ENCODE measurements at places on chromosomes 5 and 9. TPM values are rescaled to one million over a fixed set of nuclear protein-coding genes. Genes with fewer than 3 reads are reported as not detected.

Gene HMCN2
- total RNA-seq, result 0.06 TPM

Gene KIF3A
- total RNA-seq, result 12.2 TPM

Gene RANBP3L
- 0.31 TPM for total RNA-seq

Gene SAXO1
- total RNA-seq, result under 0.01 TPM

Gene LEAP2
- total RNA-seq, result 0.06 TPM

Gene ADAMTSL2
- 0.79 TPM for total RNA-seq

Gene THBS4
- 1.3 TPM for total RNA-seq

Gene TPPP
- total RNA-seq, result 0.93 TPM

Gene PRDM9
- not detected for total RNA-seq

Gene LCN2
- not detected for total RNA-seq

Gene OR1L6
- total RNA-seq, result not detected

Gene ANKRD34B
- not detected for total RNA-seq

Gene GCNT1
- total RNA-seq, result 44.9 TPM

Gene HRCT1
- 2.2 TPM for total RNA-seq

Gene CA9
- total RNA-seq, result not detected

Gene PCDHGB5
- 21.0 TPM for total RNA-seq

Gene SHOC1
- total RNA-seq, result not detected

Gene RAD50
- total RNA-seq, result 32.2 TPM

Gene ATG12
- 34.9 TPM for total RNA-seq

Gene DNAH5
- 0.13 TPM for total RNA-seq

Gene N4BP3
- 1.5 TPM for total RNA-seq

Gene CYSRT1
- total RNA-seq, result 0.87 TPM

Gene CARTPT
- not detected for total RNA-seq

Gene OTULINL
- total RNA-seq, result not detected

Gene AHRR
- total RNA-seq, result 28.8 TPM

Gene OR2V1
- not detected for total RNA-seq

Gene DAB2IP
- 36.7 TPM for total RNA-seq

Gene BARHL1
- total RNA-seq, result not detected

Gene PHF24
- 0.13 TPM for total RNA-seq

Gene ADAMTS16
- total RNA-seq, result not detected

Gene IGFBPL1
- total RNA-seq, result not detected

Gene DAB2
- 249 TPM for total RNA-seq

Gene CCNO
- total RNA-seq, result 0.40 TPM

Gene FGF18
- total RNA-seq, result 0.12 TPM

Gene PCDHGA8
- total RNA-seq, result 2.2 TPM

Gene TSSK1B
- 0.13 TPM for total RNA-seq

Gene RASEF
- 0.06 TPM for total RNA-seq

Gene ADAMTS12
- 5.3 TPM for total RNA-seq

Gene TLX3
- not detected for total RNA-seq

Gene FOXD4L6
- total RNA-seq, result not detected

Gene ANKRD33B
- 10.4 TPM for total RNA-seq

Gene DAPK1
- total RNA-seq, result 28.4 TPM

Gene TTC1
- 54.8 TPM for total RNA-seq

Gene EGFLAM
- total RNA-seq, result 8.9 TPM

Gene PTGER4
- 20.6 TPM for total RNA-seq

Gene ADAMTSL1
- total RNA-seq, result 115 TPM

Gene NFIB
- total RNA-seq, result 82.2 TPM

Gene NOXA1
- 0.53 TPM for total RNA-seq

Gene BBLN
- total RNA-seq, result 45.1 TPM

Gene HK3
- not detected for total RNA-seq

Gene ANKRD31
- 0.13 TPM for total RNA-seq

Gene SLC36A2
- total RNA-seq, result not detected

Gene C9orf152
- not detected for total RNA-seq

Gene SLC25A48
- not detected for total RNA-seq

Gene SVEP1
- 3.5 TPM for total RNA-seq

Gene GRM6
- total RNA-seq, result not detected

Gene HACD4
- 1.7 TPM for total RNA-seq

Gene C5
- 8.2 TPM for total RNA-seq

Gene CNTNAP3B
- total RNA-seq, result 25.0 TPM

Gene DMRT3
- total RNA-seq, result not detected

Measured in aortic smooth muscle cell (primary cell).